Effector memory CD8-positive, alpha-beta T cell (primary cell): ENCODE measurements at places on chromosomes 3 and 15.

DNA sequence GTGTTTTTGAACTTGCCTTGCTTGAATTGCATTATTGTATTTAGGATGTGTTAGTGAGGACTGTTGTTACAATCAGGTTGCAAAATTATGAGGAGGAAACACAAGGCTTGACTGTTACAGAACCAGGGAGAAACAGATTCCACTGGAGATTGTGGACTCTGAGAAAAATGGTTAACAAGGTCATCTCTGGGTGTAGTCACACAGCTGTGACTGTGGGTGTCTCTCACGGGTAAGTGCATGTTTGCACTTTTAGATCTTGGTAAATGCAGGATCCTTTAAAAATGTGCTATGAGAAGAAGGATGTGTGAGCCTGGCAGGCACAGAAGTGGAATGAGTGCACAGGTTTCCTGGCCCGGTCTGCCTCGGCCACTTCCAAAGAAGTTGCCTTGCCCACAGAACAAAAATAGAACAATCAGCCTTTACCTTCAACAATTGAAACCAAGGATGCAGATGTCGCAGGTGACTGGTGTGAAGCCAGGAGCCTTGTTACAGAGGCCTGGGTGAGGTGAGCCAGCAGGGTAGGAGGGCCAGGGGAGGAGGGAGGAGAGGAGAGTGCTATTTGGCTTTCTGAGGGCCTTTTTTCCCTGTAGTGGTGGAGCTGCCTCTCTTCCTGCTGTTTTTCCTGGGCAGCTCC is 68.0 kb downstream of the ABHD5 start:
- no peak for DNase-seq

DNA sequence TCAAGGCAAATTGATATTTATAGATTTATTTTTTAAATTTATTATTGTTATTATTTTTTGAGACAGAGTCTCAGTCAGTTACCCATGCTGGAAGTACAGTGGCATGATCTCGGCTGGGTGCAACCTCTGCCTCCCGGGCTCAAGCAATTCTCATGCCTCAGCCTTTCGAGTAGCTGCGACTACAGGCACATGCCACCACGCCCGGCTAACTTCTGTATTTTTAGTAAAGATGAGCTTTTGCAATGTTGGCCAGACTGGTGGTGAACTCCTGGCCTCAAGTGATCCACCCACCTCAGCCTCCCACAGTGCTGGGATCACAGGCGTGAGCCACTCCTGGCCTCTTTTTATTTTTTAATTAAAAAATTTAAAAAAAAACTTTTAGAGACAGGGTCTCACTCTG is 19.0 kb downstream of the SPG21 start:
- no peak for DNase-seq

DNA sequence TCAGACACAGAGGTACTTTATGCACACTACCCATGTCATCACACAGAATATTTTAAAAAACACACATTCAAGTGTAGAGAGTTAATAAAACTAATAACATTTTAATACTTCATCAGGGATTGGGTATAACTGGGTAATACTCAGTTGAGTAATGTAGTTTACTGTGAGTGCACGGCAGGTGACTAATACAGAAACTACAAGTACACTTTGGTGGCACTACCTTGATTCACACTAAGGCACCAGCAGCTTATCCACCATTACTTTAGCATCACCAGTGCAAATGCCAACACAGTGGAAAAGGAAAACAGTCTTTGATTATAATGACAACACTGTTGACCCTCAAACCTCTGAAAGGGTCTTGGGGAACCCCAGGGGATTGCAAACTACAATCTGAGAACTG is 33.6 kb downstream of the ZNF280D start:
- DNase-seq: no peak

DNA sequence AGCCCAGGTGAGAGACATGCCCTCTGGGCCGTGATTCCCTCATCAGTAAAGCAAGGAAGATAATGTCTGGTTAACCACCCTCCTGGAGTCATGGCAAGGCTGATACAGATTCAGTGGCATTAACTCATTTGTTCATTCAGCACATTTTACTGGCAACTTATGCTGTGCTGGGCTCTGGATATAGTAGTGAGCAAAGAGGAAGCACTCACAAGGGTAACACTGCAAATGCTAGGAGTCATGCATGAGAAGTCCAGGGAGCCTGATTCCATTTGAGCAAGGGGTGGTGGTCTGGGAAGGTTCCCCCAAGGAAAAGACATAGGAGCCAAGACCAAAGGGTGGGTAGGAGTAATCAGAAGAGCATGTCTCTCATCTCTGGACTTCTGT is 50.2 kb downstream of the SMAD3 start:
- no peak for DNase-seq

GRCh38 chr3:143832433-143832832 is 15.8 kb downstream of the SLC9A9 start:
- no peak for DNase-seq
